ENCODE measurements at places on chromosomes 1 and 21.

GRCh38 chr1:229843627-229844238, 217.7 kb downstream of the URB2 start:
- no peak for DNase-seq

DNA sequence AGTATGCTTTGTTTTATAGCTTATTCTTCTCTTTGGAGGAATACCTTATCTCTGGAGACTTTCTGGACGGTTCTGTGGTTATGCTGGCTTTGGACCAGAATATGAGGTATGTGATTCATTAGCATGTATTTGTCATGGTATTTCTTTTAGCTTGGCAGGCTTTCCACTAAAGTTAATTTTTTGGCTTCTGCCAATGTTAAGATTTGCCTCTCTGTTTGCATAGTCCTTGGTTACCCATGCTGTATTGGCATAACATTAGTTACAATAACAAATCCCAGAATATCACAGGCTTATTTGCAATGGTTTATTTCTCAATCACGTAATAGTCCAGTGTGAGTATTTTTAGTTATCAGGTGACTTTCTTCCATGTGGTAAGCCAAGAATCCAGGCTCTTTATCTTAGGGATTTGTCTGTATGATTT, 9.7 kb downstream of the ZMPSTE24 start:
- DNase-seq: peak; percentile 78

- no peak for DNase-seq
Measured at GRCh38 chr1:218895064-218895587, 278.6 kb upstream of the LYPLAL1 start.

DNA sequence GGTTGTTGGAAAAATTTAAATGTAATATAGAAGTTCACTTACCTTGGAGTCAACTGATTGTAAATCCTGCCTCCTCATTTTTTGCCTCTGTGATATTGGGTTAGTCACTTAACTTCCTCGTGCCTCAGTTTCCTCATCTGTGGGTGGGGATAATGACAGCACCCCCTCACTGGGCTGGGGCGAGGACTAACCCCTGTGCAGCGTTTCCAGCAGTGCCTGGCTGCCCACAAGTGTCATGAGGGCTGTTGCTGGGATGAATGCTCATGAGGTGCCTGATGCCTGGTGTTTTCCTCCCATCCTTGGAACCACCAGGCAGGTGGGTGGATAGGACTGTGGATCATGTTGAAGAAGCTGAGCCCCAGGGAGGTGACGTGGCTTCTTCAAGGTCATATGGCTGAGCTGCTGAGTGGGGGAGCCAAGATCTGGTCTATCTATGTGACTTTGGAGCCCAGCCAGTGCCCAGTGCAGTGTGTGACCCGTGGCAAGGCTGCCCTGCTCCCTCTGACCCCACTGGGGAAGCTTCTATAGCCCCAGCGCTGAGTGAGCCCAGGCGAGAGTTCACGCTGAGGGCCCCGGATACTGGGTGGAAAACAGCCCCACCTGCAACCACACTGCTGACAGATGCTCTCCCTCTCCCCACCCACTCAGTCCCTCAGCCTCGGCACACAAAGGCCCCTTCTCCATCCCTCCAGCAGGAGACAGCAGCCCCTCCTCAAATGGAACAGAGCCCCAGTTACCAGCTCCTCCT, 446.0 kb downstream of the PTPRU start:
- DNase-seq: no peak

DNA sequence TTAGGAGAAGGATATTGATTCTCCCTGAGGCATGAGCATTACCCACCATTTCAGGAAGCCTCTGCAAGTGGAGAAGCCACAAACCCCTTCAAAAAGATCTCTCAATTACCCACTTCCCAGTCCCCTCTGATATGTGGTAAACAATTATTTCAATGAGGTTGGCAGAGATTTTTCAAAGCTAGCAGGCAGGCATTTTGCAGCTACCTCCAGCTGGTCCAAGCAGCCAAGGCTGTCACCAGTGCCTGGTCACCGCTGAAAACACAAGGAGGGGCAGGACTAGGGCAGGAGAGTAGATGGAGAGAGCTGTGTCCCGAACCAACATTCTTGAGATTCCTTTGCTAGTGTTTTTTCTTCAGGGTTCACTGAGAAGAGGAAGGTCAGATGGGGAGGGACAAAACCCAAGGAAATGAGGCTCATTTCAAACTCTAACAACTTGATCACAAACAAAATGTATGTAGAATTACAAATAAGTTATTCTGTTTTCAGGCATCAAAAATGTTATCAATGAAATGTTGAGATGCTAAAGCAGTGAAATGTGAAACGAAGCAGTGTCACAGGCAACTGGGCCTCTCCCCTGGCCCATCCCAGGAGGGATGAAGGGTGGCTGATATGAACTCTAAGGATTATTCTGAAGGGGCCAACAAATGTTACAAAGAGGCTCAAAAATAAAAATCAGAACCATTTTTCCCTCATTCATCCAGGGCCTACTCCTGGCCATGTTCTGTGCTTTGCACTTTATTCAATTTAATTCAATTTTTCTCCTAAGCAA, 22.3 kb downstream of the APP start:
- DNase-seq: no peak

GRCh38 chr21:35145626-35146233, 96.6 kb upstream of the RUNX1 start:
- DNase-seq: no peak

GRCh38 chr1:113036639-113037321, 36.2 kb upstream of the LRIG2 start:
- DNase-seq: no peak

DNA sequence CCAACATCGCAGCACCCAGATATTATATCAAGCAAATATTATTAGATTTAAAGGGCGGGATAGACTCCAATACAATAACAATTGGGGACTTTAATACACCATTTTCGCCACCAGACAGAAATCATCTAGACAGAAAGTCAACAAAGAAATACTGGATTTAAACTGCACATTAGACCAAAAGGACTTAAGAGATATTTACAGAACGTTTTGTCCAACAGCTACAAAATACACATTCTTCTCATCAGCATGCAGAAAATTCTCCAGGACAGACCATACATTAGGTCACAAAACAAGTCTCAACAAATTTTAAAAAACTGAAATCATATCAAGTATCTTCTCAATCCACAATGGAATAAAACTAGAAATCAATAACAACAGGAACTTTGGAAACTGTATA, 121.2 kb downstream of the ACBD6 start:
- DNase-seq: no peak

GRCh38 chr1:202072211-202072765, 50.4 kb upstream of the GPR37L1 start:
- DNase-seq: no peak

GRCh38 chr1:30637183-30637980, 86.0 kb downstream of the MATN1 start:
- no peak for DNase-seq

GRCh38 chr1:24165500-24165899, 21.6 kb downstream of the IFNLR1 start:
- DNase-seq: no peak

DNA sequence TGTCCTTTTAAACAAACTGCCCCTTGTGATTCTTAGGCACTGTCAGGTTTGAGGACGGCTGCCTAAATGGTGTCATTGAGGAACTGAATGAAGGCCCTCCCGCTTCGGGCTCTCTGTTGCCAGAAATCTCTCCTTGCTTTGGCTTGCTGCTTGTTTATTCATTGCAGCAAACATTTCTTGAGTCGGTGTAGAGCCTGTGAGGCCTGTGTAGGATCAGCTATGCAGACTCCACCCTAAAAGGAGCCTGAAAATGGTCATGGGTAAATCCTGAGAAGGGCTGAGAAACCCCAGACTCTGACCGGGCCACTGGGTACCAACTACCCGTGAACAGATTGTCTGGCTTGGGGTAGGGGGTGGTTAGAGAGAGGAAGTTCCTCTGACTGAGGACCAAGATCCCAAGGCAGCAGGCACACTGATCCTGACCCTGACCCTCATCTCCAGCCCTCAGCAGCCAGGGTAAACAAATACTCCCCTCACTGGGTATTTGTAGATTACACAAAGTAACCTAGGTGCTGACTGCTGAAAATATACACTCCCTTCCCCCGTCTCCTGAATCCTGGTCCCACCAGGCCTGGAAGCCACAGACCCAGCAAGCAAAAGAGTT, 3.1 kb downstream of the IL6R start:
- DNase-seq: no peak

DNA sequence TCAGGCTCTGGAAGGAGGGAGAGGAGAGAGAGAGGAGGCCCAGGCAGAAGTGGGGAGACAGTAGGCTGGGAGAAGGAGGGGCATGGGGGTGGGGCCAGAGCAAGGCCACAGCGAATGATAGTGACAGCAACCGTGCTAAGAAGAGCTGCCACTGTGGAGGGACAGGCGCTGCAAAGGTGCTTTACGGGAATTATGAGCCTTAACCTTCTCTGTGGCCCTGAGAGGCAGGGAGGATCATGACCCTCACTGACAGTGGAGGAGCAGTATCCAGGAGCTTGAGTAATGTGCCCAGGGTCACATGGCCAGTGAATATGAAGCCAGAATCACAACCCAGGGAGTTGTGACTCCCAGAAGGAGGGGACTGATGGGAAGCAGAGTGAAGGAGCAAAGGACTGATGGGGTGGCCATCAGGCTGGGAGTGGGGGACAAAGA, 53.4 kb upstream of the RPL11 start:
- DNase-seq: no peak

DNA sequence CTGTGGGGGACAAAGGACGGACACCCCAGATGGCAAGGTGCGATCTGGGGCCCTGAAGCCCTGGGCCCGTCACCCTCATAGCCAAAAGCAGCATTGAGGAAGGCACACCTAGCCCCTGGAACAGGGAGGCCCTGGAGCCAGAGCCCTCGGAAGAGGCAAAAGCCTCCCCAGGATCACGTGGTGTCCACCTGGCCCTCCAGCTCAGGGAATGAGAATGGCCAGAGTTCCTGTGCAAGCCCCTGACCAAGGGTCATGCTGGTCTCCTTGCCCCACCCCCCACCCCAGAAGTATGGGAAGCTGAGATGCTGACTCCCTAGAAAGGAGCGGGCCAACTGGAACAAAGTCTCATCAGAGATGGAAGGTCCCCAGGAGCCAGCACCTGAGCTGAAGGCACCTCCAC, 1.0 kb upstream of the PDZK1IP1 start:
- no peak for DNase-seq

- DNase-seq: no peak
Measured at GRCh38 chr1:155105604-155106011, 22.1 kb upstream of the EFNA1 start.

GRCh38 chr1:153260585-153261280, 1.2 kb downstream of the LORICRIN start:
- DNase-seq: no peak

DNA sequence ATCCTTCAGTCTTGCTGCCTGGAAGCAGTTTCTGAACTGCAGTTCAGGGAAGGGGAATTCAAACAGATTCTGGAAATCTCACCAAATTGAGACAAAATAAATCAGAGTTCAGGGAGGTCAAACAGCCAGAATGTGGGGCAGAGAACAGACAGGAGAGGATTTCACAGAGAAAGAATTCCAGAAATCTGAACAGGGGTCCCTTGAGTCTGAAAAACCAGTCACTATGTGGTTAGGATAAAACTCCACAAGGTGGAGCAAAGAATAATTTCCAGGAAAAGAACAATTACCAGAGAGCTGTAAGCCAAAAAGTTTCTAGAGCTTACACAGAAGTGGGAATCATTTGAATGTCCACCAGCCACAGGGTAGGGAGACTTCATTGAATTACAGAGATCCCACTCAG, 84.7 kb downstream of the URB2 start:
- no peak for DNase-seq

DNA sequence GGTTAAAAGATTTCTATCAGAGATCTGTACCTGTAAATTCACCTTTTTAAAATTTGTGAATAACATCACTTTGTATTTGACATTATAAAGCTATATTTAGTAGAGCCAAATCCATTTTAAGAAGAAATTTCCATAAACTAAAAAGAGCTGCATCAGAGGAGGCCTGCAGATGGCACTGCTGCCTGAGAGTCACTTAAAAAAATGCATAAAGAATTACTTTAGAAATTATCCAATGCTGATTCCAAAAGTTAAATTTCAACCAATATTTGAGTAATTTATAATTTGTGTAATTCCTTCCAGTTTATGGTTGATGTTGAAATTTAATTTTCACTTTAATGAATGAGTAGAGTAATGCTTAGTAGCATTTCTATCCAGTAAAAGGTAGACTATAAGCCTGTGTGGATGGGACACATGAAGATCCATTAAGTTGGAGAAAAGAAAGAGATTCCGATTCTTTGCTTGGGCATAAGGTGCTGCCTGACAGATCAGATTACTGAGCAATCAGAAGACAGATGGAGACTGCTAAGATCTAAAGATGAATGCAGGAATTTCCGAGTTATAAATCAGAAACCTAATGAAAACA, 20.7 kb upstream of the RPE65 start:
- peak; percentile 1 for DNase-seq

Measured in GM04504 (cell line).